ENCODE measurements at places on chromosomes 3 and 15.
A peak's percentile ranks its signal among the peaks of the same experiment; 100 is the strongest.

DNA sequence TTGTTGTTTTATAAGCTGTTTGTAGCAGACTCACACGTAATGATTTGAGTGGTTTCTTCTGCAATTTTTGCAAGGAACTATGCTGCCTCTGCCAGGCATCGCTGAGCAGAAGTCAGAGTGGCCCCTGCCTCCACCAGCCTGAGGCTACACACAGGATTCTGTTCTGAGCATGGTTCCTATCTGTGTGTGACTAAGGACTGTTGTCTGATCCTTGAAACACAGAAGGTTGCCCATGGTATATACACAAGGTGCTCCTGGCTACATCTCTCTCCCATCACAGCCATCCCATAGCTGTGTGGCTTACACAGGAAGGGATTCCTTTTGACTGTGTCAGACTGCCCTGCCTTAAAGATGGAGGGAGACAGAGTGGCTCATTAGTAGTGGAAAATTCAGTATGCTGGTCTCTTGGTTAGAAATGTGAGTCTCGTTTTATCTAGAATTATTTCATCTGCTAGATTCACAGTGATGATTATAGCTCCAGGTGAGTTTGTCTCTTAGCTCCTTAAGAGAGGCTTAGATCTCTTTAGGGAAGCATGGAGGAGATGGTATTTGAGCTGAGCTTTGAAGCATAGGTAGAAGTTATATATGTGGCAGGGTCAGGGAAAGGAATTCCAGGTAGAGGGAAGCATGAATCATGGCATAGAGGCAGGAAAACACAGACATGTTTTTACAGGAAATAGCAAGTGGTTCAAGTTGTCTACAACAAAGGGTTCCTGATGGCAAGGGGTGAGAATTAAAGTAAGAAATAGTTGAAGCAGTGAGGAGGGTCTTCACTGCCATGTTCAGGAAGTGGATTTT, 37.5 kb downstream of the SNAPC5 start:
- DNase-seq, result no peak

DNA sequence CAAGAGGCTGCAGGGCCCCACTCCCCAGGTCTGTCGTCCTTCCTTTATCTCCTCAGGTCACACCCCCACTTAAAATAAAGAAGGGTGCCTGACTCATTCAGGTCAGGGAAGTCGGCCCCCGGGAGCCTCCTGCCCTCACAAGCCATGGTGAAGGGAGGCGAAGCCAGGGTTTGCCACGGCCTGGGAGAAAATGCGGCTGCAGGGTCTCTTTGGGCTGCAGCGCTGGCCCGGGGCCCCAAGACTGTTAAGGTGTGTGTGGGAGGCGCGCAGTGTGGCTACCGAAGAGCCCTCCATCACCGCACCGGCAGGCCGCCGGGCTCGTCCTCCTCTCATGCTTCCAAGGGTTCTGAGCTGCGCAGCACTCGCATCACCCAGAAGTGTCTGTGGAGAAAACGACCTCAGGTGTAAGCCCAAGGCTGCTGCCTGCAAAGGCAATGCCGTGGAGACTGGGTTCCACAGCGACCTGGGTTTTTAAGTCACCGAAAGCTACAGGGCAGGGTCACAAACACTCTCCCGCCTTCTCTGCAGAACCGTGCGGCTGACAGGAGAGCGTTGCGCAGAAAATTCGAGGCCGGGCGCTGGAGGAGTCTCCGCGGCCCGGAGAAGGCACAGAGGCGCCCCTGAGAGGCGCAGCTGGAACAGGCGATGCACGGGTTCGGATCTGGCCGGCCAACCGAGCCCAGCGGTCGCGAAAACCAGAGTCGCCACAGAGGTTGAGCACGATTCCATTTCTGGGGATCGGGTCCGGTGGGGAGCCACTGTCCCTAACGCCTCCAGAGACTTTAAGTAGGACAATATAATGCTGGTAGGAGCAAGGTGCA, 8.7 kb downstream of the FOXL2 start:
- DNase-seq, result peak; percentile 27

DNA sequence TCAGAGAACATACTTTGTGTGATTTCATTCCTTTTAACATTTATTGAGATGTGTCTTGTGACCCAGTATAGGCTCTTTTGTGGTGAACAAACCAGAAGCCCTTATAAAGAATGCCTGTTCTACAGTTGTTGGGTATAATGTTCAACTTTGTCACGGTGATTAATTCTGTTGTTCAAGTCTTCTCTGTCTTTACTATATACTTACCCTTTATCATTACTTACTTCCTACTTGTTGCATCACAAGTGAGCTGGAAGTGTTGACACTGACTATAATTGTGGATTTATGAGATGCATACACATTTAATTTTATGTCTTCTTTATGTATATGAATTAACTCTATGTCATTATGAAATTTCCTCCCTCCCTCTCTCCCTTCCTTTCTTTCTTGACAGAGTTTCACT, 59.7 kb upstream of the TBL1XR1 start:
- no peak for DNase-seq

GRCh38 chr15:59437142-59437816, 707 bp upstream of the FAM81A start:
- no peak for DNase-seq

DNA sequence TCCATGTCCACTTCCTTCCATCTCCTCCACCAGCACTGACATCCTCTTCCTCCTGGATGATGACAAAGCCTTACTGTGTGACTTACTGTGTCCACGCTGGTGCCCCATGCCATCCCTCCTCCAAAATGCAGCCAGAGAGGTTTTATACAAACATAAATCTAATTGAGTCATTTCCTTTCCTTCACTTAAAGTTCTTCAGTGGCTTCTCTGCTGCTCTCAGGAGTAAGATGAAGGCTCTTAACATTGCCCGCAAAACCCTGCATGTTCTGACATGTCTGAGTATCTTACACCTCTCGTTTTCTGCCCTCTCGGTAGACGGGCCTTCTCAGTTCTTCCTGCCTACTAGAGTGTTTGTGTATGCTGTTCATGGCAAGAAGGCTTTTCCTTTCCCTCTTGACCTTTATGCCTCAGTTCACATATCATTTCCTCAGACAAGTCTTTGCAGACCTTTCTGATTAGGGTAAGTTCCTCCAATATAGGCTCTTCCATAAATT, 175.5 kb downstream of the CFAP20DC start:
- DNase-seq, result no peak

GRCh38 chr15:85760049-85760448, 34.7 kb downstream of the KLHL25 start:
- no peak for DNase-seq

DNA sequence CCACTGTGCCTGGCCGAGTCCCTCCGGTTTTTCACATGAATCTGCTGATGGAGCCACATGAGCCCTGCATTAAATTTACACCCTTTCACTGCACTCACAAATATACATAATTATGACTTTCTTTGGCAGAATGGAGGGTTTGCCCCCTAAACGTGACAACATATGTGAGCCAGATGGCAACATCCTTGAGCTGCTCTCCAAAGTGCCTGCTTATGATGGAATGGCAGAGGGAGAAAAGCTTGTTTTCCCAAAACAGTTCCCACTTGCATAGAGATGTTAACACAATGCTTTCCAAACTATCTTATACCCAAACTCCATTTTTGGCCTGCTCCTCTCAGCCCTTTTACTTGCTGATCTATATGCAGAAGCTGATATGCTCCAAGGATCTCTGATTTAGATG, 54.9 kb downstream of the ABCC5 start:
- no peak for DNase-seq

- no peak for DNase-seq
These were observed 40.1 kb upstream of the EPHB1 start for GRCh38 chr3:134754768-134755559.

- no peak for DNase-seq
These were observed 38.5 kb upstream of the TNFAIP8L3 start for GRCh38 chr15:51133140-51133765.

- no peak for DNase-seq
These were observed 183.5 kb upstream of the NSMCE3 start for GRCh38 chr15:29452881-29453731.

DNA sequence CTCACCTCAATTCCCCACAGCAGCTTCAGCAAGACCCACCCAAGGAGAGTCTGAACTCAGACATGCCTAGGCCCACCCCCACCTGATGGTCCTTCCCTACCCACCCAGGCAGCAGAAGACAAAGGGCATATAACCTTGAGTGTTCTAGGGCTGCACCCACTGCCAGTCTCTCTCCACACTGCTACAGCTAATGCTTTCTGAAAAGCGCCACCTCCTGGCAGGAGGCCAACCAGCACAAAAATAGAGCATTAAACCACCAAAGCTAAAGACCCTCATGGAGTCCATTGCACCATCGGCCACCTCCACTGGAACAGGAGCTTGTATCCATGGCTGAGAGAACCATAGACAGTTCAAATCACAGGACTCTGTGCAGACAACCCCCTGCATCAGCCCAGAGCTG, 11.3 kb upstream of the RPL39L start:
- DNase-seq, result peak; percentile 76

DNA sequence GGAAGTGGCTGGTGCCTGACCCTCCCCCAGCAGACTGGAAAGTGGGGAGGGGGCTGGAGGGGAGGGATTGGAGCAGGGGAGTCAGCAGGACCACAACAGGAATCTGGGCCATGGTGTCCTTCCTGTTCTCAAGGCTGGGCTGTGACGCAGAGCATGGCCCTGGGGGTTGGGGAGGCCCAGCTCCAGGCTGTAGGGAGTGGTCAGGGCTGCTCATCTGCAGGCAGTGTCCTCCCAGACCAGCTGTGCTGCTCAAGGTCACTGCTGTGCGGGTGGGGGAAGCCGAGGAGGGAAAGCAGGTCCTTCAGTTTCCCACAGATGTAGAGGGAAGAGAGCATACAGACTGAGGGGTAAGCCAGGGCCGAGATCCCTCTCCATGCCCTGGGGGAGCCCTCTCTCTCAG, 40.7 kb downstream of the CYP11A1 start:
- no peak for DNase-seq

GRCh38 chr3:129560911-129561594, 18.1 kb downstream of the H1-8 start:
- no peak for DNase-seq

DNA sequence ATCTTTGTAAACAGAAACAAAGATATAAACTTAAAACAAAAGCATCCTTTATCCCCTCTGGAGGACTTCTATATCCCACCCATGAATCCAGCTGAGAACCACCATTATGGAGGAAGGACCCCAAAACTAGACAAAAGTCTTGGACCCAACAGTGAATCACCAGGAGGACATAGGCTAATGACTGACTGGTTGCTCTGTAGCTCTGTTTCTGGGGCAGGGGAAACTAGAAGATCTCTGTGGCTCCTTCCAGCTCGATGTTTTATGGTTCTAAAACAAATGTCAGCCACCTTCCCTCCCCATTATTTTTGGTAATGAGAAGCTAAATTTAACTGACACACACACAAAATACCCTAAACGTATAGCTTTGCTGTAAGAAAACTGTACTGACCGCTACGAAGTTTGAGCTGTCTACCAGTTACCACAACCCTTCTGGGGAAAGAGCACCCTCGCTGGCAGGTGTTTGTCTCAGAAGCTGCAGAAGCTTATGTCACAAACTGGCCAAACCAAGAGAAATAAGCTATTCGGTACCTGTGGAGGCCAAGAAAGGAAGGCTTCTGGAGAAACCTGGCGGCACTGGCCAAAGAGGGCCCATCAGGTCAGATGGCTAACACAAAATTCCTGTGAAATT, 36.4 kb downstream of the MB21D2 start:
- DNase-seq, result no peak

DNA sequence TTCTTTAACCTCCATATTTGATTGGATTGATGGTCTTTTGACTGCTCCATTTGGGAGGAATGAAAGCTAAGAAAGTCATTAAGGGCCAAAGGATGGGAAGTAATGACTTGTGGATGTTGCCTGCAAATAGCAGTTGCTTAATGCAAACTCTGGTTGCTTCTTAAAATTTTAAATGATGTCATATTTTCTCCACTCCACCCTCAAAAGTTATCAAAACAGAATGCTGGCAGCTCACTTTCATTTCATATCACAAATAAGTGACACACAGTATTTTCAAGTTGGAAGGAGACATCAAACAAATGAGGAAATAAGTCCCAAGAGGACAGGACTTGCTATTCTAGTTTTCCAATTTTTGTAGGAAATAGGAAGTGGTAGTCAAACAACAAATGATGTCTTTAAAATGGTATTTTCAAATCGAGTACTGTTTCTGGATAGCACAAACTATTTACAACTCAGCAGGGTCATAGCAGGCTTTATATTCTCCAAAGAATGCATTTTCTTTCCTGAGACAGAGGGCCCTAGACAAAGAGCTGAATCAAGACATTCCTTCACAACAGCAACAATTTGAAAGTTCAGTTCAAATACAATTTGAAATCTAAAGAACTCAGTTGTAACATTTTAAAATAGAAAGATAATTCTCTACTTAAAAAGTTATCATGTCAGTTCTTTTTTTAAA, 165.1 kb upstream of the UBE2E1 start:
- DNase-seq, result no peak

- no peak for DNase-seq
These were observed 227.8 kb downstream of the UBE2E2 start for GRCh38 chr3:23430781-23431398.

- no peak for DNase-seq
These were observed 130.0 kb downstream of the FRMD4B start for GRCh38 chr3:69255928-69256327.

- no peak for DNase-seq
These were observed 250.3 kb downstream of the MAGI1 start for GRCh38 chr3:65788461-65788860.

DNA sequence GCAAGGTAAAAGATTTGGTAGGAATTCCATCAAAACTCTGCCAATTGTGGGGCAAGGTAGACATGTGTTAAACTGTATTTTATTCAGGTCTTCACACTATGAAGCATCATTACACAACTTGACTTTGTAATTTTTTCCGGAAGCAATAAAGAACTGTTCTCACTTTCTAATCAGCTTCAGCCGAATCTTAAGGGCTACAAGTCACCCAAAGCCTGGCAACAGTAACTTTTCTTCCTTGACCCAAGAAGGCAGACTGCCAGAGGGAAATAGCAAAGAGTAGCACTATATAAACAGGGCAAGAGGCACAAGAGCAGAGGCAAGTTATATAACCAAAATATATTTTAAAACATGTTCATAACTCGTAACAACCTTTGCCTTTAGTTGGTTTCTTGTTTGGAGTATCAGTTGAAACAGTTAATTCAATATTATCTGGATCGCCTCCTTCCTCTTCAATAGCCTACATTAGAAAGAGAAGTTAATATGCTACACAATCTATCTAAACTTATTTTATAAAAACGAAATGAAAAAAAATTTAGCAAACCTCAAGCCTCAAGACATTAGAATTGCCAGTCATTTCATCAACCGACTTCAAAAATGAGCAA, 1.4 kb downstream of the SLTM start:
- no peak for DNase-seq

DNA sequence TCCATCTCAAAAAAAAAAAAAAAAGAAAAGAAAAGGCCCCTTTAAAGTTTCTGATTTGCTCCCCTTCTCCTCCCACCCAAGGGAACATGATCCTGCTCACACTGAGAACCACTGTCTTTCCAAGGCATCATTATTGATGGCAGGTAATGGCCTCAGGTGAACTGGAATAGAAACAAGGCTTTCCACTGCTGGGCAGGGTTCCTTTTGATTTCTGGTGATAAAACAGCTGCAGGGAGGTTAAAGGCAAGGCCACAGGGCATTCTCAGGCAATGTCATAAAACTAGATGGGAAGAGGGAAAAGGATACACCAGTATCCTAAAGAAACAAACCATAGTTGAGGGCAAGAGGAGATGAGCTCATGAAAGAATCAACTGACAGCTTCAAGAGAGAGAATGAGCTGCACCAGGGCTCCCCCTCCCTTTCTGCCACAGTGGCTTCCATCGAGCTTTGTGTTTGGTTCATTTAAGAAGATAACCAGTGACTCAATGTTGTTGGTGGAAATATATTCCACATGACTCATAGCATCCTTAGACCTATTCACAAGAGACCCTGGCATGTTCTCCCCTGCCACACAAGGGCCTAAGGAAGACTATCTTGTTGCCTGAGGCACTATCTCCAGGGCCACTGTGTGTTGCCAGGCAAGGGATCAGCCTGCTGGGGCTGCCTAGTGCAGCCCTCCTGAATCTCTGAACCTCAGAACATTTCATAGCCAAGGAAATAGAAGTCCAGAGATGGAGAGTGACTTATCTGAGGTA, 86.4 kb downstream of the WDR76 start:
- no peak for DNase-seq
